ENCODE measurements at places on chromosomes 13 and 19. TPM values are rescaled to one million over a fixed set of nuclear protein-coding genes. Genes with fewer than 3 reads are reported as not detected.

GRCh38 chr19:43799502-43800142 lies 2.6 kb downstream of the LYPD5 start:
- peaks cover 8% of the 10 kb centered on the region for H3K4me1 ChIP-seq
- H3K4me3 ChIP-seq, result peak overlapping the region; percentile 57
- no peak overlapping the region for H3K27ac ChIP-seq
- DNase-seq, result no peak
- no peaks in the 10 kb centered on the region for H3K36me3 ChIP-seq

DNA sequence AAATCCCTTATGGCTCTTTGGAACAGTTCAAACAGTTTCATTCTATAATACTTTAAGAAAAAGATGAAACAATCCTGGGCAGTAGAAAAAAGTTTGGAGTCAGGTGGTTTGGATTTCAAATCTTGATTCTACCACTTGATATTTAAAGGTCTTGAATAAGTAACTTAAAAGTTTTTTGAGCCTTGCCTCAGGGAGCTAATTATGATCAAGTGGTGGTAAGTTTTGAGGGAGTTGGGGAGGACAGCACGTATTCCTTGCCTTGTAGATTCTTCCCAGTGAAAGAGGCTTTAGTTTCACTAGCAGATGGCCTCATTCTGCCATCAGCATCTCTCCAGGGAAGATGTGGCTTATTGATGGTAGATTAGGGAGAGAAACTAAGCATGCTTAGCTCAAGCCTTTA lies 168.4 kb upstream of the CSNK1A1L start:
- no peaks in the 10 kb centered on the region for H3K4me1 ChIP-seq
- no peak overlapping the region for H3K27ac ChIP-seq
- H3K27me3 ChIP-seq, result no peaks in the 10 kb centered on the region
- H3K36me3 ChIP-seq, result no peaks in the 10 kb centered on the region
- DNase-seq, result no peak

The LILRA1 gene
- 4.7 TPM for total RNA-seq

DNA sequence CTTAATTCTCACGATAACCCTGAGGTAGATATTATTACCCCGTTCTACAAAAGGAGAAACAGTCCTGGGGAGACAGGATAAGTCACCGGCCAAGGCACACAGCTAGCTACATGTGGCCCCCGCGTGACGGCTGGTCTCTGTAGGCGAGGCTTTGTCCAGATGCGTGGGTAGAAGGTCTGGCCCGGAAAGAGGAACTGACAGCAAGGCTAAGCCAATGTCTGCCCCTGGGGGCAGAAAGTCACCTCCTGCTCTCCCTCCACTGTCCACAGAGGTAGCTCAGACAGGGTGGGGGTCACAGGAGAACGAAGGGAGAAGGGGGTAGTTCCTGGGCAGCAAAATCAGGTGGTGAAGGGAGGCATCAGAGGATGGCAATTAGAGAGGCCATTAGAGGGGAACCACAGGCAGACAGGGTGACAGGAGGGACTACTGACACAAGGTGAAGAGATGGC lies 1.8 kb downstream of the APOC4 start:
- H3K36me3 ChIP-seq, result no peaks in the 10 kb centered on the region
- no peaks in the 10 kb centered on the region for H3K4me1 ChIP-seq
- H3K4me3 ChIP-seq, result no peak overlapping the region
- no peaks in the 10 kb centered on the region for H3K27me3 ChIP-seq
- DNase-seq, result peak; percentile 91

DNA sequence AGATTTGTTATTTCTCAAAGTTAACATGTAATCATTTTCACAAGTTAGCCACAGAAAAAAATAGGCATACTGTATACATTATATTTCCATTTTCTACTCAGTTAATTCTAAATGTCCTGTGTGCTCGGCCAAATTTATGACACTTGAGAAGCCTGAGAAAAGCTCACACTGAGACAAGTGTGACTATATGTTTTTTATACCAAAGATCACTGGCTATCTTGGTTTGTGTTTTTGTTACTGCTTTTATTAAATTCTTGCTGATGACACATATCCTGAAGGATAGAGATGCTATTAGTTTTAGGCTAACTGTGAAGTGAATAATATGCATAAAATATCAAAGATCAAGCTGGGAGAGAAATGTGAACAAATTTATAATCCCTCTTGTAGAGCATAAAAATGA lies 49.3 kb upstream of the IL17D start:
- no peak overlapping the region for H3K27ac ChIP-seq
- no peaks in the 10 kb centered on the region for H3K4me1 ChIP-seq
- H3K4me3 ChIP-seq, result no peak overlapping the region
- H3K27me3 ChIP-seq, result no peaks in the 10 kb centered on the region

The ZNF154 gene
- 4.5 TPM for total RNA-seq

DNA sequence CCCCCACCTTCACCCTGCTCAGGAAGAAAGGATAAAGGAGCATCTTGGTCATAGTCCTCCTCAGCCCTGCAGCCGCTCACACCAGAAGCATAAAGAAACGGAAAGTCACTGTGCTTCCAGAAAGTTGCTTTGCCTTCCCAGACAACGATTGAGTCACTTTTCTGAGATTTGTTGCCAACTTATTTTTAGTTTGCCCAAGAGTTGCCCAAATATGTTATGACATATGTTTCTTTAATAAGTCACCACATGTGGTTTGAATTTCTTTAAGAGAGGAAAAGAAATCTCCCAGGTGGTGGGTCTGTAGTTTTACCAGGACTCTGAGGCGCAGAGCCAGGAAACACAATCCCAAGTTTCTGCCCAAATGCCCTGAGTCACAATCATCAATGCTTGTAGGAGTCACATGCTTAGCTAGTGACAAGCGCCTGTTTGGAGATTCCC lies 63.4 kb upstream of the LRCH1 start:
- H3K27me3 ChIP-seq, result no peaks in the 10 kb centered on the region
- no peak overlapping the region for H3K27ac ChIP-seq
- H3K36me3 ChIP-seq, result no peaks in the 10 kb centered on the region
- H3K4me3 ChIP-seq, result no peak overlapping the region

- no peak for DNase-seq
- no peaks in the 10 kb centered on the region for H3K4me1 ChIP-seq
- H3K27ac ChIP-seq, result no peak overlapping the region
- H3K36me3 ChIP-seq, result no peaks in the 10 kb centered on the region
- no peaks in the 10 kb centered on the region for H3K27me3 ChIP-seq
These were observed 315 bp downstream of the ZNF492 start for GRCh38 chr19:22634450-22634827.

DNA sequence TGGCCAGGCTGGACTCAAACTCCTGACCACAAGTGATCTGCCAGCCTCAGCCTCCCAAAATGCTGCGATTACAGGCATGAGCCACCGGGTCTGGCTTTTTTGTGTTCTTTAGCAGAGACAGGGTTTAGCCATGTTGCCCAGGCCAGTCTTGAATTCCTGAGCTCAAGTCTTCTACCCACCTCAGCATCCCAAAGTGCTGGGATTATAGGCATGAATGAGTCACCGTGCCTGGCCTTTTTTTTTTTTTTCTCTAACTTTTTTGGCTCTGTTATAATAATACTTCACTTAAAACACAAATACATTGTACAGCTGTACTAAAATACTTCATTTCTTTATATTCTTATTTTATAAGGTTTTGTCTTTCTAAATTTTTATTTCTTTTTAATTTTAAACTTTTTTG lies 599.5 kb upstream of the PCDH9 start:
- no peak overlapping the region for H3K4me3 ChIP-seq
- H3K36me3 ChIP-seq, result no peaks in the 10 kb centered on the region
- no peaks in the 10 kb centered on the region for H3K4me1 ChIP-seq
- DNase-seq, result no peak
- H3K27ac ChIP-seq, result no peak overlapping the region
- no peaks in the 10 kb centered on the region for H3K27me3 ChIP-seq

The DNM2 gene
- total RNA-seq, result 280 TPM

The PTGIR gene
- 12.6 TPM for total RNA-seq

The ZNF180 gene
- total RNA-seq, result 9.6 TPM

- no peak overlapping the region for H3K4me3 ChIP-seq
- no peak for DNase-seq
- H3K36me3 ChIP-seq, result no peaks in the 10 kb centered on the region
- no peaks in the 10 kb centered on the region for H3K27me3 ChIP-seq
- H3K27ac ChIP-seq, result no peak overlapping the region
- no peaks in the 10 kb centered on the region for H3K4me1 ChIP-seq
These were observed 13.2 kb downstream of the ING1 start for GRCh38 chr13:110726726-110727125.

DNA sequence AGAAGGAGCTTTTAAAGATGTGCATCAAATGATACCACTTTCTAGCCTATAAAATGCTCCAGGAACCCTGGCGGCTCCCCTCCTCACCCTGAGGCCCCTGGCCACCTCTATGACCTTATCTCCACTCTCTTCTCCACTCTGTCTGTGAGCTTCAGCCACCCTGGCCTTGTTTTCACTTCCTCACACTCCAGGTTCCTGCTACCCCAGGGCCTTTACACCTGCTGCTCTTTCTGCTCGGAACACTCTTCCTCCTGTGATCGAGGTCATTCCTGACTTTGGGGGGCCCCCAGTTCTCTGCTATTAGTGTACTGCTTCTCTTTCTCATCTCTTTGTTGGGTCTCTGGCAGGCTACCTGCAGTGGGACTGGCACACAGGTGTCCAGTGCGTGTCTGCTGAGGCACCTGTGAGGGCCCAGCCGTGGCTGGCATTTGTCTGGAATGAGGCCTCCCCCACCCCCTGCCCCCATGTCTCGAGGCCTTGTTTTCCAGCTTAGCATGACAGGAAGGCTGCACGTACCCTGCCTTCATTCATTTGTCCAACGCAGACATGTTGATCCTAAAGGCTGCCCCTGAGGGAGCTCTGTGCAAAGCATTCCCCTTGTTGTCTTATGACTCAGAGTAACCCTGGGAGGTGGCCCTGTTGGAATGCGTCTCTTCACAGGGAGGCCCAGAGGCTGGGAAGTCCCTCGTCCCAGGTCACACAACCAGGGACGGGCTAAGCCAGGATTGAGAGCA lies 2.3 kb downstream of the DDA1 start:
- H3K27ac ChIP-seq, result no peak overlapping the region
- peaks cover 22% of the 10 kb centered on the region for H3K4me1 ChIP-seq
- H3K36me3 ChIP-seq, result peaks cover 28% of the 10 kb centered on the region
- H3K4me3 ChIP-seq, result no peak overlapping the region
- no peaks in the 10 kb centered on the region for H3K27me3 ChIP-seq
- no peak for DNase-seq

The SHANK1 gene
- total RNA-seq, result 0.35 TPM

The CLDN10 gene
- total RNA-seq, result 2.2 TPM

- no peak overlapping the region for H3K4me3 ChIP-seq
- H3K4me1 ChIP-seq, result no peaks in the 10 kb centered on the region
- H3K36me3 ChIP-seq, result no peaks in the 10 kb centered on the region
- no peak overlapping the region for H3K27ac ChIP-seq
- no peak for DNase-seq
- no peaks in the 10 kb centered on the region for H3K27me3 ChIP-seq
These were observed 13.4 kb downstream of the RASL11A start for GRCh38 chr13:27283906-27284493.

DNA sequence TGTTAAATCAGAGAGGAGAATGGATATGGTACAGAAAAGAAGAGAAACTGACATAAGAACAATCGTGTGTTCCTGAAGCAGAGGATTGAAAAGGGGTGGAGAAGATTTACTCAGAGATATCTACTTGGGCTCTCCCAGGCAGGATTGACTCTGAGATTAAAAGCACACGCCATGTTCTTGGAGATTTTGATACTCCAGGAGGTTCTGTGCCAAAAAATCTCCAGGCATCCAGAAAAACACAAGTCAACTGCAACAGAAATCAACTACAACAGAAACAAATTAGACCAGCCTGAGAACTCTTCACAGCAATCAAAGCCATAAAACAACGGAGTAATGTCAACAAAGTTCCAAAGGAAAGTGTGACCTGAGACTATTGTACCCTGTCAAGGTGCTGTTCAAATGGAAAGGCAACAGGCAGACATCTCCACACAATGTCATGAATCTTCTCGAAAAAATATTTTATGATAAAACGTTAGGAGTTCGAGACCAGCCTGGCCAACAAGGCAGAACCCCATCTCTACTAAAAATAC lies 104.2 kb downstream of the UBL3 start:
- DNase-seq, result no peak
- no peaks in the 10 kb centered on the region for H3K27me3 ChIP-seq
- H3K36me3 ChIP-seq, result no peaks in the 10 kb centered on the region

Data from upper lobe of right lung (tissue), 1 donor.